ENCODE measurements at places on chromosomes 7 and 10.

GRCh38 chr7:76507723-76508406, 2.5 kb upstream of the UPK3B start:
- DNase-seq, result no peak

DNA sequence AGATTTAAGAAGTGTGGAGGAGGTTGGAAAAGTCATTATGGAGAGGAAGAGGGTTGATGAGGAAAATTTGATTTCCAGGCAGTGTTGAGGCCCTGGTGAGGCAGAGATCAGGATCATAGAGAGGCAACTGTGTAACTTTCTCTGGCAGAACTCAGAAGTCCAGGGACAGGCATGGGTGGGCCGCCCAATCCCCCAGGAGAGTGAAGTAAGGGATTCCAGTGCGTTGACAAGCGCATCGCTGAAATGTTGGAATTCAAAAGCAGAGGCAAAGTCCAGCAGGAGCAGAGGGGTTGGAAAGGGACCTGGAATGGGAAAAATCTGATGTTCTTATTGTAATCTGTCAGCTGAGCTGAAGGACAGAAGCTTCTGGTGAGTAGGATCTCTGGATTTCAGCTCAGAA, 207.3 kb downstream of the FAM107B start:
- no peak for DNase-seq

DNA sequence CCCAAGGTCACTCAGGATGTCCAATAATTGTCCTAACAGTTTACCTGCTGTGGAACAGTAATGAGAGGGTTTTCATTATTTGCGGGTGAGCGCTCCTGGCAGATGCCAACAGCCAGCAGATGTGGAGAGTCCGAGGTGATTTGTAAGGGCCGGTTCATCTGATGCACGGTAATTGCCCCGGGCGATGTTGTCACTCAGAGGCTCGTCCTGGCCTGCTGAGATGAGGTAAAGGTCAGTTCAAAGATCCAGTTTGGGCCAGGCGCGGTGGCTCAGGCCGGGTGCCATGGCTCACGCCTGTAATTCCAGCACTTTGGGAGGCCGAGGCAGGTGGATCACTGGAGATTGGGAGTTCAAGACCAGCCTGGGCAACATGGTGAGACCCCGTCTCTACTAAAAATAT, 16.9 kb downstream of the LHPP start:
- no peak for DNase-seq

- DNase-seq, result peak; percentile 39
Observed at GRCh38 chr7:140231771-140232491, 55.1 kb upstream of the KDM7A start.

DNA sequence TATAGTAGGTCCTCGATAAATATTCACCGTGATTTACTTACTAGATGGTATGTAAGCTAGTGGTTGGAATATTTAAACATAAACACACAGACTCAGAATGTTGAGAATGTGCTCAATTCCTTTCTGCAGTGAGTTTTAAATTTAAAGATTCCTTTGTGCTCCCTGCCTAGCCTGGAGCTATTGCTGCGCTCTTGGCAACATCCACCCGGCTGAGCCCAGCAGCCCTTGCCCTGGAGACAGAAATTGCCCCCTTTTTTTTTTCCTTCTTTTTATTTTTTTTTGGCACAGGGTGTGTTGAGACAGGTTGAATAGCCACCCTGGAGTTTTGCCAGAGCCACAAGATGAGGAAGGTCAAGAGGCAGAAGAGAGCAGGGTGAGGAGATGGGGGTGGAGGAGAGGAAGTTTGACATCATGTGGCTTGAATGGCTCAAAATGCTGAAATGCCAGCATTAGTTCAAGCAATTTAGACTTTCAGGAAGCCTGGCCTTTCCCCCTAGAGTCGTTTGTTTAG, 180.8 kb downstream of the PRKCQ start:
- no peak for DNase-seq

GRCh38 chr10:12396567-12396966, 47.2 kb downstream of the CAMK1D start:
- DNase-seq, result no peak

Data from Jurkat, Clone E6-1 (cell line).